Activated T-cell treated with anti-CD3 and anti-CD28 coated beads for 1 hour (primary cell): ENCODE measurements at places on chromosomes 6 and 20.

- no peak for DNase-seq
Measured at GRCh38 chr6:41713159-41713649, 22.2 kb downstream of the TFEB start.

DNA sequence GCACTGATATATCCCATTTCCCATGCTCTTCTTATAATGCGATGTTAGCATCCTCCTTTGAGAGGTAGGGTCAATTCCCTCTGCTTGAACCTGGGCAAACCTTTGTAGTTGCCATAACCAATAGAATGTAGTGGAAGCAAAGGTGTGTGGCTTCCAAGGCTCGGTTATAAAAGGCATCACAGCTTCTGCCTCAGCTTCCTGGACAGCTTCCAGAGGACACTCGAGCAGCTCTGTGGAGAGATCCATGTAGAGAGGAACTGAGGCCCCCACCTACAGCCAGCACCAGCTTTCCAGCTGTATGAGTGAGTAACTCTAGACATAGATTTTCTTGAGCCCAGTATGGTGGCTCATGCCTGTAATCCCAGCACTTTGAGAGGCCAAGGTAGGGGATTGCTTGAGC is 36.7 kb downstream of the FGD2 start:
- no peak for DNase-seq

- DNase-seq = no peak
Measured at GRCh38 chr6:140001821-140002341, 627.4 kb upstream of the CITED2 start.

- no peak for DNase-seq
Measured at GRCh38 chr6:117542493-117542892, 59.8 kb downstream of the GOPC start.

DNA sequence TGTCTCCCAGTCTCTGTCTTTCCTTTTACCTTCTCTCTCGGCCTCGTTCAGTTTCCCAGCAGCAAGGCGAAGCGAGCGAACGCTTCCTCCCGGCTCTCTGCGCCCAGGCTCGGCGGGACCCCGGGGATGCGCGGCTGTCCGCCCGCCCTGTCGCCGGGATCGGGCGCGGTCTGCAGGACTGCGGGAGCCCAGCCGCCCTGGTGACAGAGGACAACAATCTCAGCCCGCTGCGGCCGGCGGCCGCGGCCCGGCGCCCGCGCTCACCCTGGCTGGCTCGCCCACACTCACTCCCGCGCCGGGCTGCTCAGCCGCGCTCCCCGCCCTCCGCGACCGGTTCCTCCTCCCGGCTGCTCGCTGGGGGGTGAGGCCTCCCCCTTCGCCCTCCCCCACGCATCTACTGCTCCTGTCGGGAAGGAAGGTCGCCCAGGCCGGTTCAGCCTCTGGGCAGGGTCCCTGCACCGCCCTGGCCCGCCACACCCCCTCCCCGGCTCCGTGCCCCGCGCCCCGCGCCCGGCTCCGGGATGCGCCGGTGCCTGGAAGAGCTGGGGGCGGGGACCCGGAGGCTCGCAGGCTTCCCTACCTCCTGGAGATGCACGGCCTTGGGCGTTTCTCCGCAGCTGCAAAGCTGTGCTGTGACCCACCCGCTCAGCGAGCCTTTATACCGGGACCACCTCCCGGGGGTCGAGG is 410 bp downstream of the SYNE1 start:
- DNase-seq = no peak

DNA sequence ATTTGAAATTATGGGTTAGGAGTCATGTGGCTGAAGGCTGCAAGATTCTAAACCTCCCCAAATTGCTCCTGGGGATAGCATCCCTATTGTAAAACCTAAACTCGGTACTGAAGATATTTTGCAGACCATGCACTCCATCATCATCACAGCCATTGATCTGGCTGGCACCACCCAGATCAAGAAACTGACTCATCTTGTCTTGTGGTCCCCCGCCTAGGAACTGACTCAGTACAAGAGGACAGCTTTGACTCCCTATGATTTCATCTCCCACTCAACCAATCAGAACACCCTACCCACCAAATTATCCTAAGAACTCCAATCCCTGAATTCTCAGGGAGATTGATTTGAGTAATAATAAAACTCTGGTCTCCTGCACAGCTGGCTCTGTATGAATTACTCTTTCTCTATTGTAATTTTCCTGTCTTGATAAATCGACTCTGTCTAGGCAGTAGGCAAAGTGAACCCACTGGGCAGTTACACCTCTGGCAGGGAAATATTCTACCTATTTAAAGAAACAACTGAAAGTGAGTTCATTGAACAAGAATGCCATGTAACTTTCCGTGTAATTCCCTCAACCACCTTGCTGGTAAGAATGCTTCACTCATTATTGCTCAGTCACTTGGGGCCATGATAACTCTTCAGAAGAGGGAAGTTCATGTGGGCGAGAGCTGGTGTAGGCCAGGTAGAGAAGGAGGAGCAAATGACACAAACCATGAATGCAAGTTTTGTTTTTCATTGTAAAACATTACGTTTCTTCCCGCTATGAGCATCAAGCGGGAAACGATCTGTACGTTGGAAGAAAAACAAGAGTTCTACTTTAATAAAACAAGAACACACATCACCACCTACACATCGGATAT is 602.9 kb upstream of the ARID1B start:
- no peak for DNase-seq

DNA sequence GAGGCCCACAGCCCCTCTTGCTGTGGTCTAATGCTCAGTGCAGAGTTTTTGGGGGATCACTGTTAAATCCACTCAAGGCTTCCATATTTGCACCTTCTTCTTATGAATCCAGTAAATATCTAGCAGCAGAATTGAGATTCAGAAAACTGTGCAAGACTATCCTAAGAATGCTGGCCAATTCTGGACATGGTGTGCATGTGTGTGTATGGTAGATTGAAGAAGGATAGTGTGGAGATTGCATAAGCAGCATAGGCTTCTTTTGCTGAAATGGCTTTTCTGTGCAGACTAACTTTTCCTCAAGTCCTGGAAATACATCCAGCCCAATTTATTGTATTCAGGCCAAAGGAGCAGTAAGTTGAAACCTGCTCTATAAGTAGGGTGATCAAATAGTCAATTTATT is 39.7 kb downstream of the FBXO9 start:
- no peak for DNase-seq

DNA sequence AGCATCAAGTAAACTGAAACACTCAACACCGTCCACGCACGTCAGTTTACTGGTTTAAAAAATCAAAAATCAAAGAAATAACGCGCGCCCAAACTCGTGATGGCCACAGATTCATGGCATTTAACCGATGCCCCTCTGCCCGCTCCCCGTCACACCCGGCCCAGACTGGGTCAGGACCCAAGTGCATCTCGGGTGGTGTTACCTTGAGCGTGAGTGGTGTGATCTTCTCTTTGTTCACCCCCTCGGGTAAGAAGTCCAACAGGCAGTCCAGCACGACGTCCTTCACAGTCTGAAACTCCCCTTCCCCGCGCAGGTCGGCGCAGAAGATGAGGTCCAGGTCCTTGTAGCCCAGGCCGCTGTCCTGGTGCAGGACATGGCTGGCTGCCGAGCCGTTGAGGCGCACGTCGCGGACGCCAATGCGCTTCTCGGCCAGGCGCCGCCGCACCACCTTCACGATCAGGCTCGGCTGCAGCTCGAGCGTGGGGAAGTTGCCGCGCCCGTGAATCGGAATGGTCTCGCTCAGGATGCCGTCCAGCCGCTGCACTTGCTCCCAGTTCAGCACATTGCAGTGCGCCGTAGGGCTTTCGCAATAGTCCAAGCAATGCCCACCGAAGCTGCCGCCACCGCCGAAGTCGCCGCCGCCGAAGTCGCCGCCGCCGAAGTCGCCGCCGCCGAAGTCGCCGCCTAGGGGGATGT is 945 bp downstream of the TENT5A start:
- DNase-seq = peak; percentile 14

DNA sequence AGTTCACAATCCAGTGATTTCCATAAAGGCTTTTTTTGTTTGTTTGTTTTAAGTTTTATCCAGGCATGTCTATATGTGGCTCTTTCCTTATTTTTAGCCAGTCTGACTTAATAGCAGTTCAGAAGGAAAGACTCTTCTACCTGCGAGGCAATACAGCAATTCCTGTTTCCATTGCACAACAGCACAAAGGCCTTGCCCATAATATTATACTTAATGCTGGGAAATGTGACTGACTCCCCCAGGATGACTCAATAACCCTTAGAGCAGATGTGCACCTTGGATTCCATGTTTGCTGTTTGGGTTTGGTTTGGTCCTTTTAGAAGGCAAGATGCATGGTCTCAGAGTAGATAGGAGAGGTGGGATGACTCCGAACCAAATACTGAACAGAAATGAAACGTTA is 184.1 kb downstream of the MTFR2 start:
- no peak for DNase-seq

- DNase-seq = no peak
Measured at GRCh38 chr20:47256668-47257236, 99.7 kb downstream of the ZMYND8 start.

GRCh38 chr6:170404697-170405096 is 98.1 kb downstream of the FAM120B start:
- no peak for DNase-seq

- no peak for DNase-seq
Measured at GRCh38 chr6:158621694-158622544, 22.6 kb downstream of the DYNLT1 start.

DNA sequence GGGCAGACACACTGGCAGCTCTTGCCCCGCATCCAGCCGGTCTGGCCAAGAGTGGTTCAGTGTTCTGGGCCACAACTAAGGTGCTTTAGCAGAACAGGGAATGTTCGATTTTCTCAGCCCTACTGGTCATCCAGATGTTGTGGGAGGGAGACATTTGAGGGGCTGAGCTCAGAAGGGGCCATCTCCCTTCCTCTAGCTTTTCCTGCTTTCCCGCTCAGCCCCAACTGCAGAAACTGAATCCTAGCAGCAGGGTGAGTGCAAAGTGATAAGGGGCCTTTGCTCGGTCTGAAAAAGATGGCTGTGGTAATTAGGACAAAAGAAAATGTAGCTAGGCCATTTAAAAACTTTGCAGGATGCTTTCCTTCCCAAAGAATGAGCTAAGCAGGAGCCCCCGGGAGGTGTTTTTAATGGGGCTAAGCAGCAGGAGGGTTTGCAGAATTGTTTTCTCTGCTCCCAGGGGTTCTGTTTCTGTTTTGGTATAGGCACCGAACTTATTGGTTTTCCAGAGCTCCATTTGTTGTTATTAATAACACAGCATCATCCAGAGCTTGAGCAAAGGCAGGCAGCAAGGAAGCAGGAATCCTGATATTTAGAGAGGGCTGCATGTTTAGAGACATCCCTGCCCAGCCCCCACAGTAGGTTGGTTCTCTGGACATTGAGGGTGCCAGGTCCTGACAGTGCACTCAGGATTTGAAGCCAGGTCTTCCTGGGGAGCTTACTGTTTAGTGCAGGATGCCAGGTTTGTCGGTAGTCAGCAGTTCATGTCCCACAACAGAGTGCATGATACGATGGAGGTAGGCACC is 210.9 kb downstream of the SLC24A3 start:
- no peak for DNase-seq

- no peak for DNase-seq
Measured at GRCh38 chr6:2103765-2104523, 141.5 kb downstream of the GMDS start.

- DNase-seq = no peak
Measured at GRCh38 chr20:10453241-10453640, 18.1 kb downstream of the SLX4IP start.

DNA sequence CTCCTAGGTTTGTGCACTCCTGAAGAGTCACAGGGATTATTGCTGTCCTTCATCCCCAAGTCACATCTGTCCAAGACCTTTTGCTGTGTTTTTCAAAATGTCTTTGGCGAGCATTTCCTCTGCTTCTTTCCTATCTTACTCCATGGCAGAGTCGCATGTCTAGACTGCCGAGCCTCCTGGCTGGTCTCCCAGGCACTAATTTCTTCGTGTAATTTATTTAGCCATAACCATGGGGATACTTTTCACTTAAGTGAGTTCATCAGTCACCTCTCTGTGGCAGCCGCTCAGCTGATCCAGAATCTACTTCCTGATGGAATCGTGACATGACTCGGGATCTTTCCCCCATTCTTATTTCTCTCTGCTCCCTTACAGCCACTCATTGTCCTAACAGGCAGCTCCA is 25.8 kb downstream of the ADGRF5 start:
- DNase-seq = no peak

DNA sequence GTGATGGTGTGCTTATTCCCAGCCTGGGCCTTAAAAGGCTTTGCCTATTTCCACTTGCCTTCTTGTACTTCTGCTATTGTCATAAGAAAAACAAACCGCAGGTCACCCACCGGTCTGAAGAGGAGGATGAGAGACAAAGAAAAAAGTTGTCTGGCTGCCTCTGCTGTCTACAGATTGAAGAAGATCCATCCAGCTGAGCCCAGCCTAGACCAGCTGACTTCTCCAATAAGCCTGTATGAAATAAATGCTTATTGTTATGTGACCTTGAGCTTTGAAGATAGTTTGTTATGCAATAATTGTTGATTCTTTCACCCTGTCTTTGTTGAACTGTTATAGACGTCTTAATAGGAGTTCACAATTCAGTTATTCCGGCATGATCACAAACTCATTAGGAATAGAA is 223.8 kb upstream of the PRSS16 start:
- no peak for DNase-seq

GRCh38 chr20:60313614-60314013 is 355.4 kb downstream of the CDH26 start:
- DNase-seq = no peak

DNA sequence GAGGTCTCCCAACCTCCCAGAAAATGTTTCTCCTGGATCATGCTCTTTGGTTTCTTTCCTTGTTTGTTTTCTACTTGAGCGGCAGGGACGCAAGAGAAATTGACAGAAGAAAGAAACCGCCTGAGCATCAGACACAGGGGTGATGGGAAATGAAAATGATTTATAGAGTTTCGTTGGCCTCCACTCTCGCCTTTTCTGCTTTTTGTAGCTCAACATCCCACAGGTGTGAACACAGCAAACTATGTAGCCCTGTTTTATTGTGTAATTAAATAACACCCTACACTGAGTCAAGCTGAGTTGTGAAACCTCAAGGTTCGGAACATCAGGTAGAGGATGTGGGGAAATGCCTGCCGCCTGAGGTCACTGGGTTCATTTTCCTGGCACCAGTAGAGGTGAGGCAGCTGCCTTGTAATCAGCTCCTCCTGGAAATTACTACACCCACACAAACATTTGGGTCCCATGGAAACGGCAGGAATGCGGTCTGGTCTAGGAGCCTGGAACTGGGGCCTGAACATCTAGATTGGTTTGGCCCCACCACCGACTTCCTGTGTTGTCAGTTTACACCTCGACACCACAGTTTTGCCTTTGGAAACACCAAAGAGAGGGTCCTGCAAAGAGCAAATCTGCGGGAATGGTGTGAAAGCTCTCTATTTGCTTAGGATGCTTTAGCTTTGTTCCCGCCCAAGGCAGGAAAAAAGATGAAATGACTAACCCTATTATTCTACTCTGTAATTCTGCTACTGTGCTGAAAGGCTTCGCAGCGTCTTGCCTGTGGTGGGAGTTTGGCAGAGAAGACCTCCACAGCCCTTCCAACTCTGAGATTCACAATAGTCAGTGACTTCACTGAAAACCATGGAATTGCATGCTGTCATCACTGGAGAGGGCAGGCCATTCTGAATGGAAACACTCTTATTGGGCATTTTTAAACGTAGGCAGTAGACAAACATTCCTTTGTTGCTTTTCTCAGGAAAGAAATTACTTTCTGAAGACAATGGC is 53.0 kb downstream of the ADAT2 start:
- no peak for DNase-seq
